ENCODE measurements at places on chromosomes 11 and 22.

DNA sequence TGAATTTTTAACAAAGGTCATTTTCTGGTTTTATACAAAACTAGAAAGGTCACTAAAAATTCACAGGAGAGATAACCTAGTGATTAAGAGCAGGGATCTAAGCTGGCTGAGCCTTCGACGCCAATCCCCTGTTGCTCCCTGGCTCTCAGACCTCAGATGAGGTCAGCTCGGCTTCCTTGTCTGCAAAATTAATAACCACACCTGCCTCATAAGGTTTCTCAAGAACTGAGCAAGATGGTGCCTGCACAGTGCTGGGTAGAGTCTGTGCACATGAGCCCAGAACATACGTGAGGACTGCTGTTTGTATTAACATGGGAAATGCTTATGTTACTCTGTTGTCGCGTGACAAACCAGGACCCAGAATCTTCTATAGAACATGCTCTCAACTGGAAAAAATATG lies 24.4 kb upstream of the CD5 start:
- DNase-seq: no peak

DNA sequence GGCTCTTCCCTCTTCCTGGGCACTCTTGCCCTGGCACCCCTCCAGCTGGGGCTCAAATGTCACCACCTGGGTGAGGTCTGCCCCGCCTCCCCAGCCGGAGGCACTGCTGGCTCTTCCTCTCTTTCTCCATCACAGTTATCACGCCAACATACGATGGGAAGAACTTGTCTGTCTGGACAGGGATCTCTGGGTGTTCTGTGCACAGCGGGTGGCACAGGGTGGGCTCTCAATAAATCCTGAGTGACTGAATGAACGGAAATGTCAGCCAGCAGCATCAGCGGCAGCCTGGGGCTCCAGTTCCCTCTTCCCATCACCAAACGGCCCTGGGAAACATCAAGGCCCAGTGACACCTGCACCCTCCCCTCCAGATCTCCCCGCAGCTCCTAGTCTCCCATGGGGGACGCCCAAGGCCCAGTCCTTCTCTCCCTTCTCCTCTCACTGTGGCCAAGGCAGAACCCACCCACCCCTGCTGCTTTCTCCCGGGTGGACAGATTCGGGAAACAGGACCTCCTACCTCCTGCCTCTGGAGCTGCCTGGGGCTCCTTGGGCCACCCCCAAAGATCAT lies 440 bp upstream of the SLC25A45 start:
- DNase-seq: no peak

DNA sequence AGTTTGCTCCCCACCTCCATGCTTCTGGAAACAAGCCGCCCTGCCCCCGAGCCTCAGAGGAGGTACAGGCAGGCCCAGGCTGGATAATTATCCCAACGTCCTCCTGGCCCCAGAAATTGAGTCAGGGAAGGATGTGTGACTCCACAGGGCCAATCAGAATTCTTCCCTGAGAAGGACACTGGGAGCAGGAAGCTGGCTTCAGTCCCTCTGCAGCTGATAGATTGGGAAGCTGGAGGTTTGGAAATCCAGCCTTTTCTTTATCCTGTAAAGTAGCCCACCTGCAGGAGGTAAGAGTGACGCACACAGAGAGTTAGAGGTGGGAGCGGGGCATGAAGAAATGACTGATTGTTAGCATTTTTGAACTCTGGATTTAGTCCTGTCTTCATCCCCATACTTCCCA lies 97.5 kb upstream of the CD82 start:
- DNase-seq: no peak

DNA sequence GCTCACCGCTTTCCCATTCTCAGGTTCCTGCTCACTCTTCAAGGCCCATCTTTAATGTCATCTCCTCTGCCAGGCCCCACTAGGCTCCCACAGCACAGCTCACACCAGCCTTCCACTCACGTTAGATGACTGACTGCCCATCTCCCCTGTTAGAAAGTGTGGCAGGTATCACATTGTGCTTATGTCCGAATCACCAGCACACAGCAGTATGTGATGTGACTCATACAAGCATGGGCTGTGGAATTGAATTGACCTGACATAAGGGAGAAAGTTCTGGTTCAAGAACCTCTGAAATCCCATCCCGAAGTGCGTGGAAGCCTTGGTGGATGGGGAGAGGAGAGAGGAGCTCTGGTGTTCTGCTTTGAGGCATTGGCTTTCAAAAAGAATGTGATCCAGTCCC lies 6.5 kb downstream of the VSTM5 start:
- no peak for DNase-seq

DNA sequence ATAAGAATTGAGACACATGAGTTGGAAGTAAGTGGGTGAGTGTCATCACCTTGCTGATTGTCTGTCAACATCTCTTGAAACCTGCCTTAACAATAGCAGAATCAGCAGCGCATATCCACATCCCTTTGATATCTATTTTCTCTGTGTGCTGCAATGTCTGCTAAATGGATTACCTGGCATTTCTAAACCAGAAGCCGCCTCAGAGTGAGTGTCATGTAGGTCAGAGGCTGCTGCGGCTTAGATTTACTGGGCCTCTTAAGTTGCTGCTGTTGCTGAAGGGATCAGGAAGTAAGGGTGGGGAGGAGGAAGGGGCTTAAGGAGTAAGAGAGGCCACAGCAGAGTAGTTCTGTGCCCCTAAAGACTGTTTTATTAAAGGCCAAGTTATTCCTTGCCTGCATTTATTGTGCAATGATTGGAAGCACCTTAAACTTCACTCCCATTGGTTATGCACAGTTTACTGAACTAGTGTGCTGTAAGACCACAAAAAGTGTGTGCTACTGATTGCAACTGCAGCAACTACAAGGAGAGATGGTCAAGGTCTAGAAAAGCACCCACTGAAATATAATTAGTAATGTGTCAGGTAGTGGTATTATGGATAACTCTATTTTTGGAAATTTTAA lies 29.8 kb upstream of the TMEM41B start:
- no peak for DNase-seq

- DNase-seq: no peak
Observed at GRCh38 chr11:36024716-36025115, 80.9 kb downstream of the LDLRAD3 start.

DNA sequence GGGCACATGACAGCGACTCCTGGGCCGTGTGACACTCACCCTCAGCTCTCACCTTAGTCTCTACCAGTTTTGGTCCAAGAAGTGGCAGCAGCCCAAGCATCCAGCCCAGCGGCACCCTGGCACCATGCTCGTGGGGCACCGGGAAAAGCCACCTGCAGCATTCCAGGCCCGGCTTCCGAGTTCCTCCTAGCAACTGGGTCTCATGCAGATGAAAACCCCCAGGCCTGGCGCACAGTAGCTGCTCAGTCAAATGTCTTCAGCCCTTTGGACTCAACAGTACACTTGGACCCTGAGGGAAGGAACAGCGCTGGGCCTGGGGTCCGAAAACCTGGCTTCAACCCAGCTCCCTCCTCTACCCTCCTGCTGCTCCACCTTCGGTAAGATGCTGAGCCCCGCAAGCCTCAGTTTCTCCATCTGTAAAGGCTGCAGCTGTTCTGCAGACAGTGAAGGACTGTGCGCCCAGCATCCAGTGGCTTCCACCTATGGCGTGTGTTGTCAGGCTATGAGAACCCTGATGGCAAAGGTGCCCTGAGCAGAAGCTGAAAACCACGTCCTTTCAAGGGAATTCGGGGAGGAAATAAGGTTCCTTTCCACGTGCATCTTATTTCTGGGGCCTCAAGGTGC lies 66.0 kb downstream of the PHF21B start:
- DNase-seq: no peak

DNA sequence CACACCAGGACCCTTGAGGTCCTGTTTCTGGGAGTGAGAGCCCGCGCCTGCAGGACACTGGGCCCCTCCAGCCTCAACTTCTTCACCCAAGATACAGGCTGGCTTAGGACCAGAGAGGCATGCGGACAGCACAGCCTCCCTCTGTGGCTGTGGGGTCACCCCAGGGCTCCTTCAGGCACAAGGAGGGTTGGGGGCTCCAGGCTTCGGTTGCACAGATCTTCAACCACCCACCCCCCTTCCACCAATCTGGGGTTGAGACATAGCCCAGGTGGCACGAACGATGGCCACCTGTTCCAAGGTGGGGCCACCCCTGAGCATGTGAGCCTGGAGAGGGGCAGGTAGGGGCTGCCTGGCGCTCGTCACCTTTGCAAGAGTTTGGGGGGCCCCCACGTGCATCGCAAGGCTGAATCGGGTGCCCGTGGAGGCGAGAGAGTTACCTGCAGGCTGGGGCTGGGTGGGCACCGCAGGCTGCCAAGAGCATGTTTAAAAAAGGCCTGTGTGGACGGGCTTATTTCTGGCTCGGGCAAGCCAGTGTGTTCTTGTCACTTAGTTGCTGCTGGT lies 1.2 kb downstream of the ZDHHC8 start:
- no peak for DNase-seq
